ENCODE measurements at places on chromosomes 2 and 18. TPM values are rescaled to one million over a fixed set of nuclear protein-coding genes. Genes with fewer than 3 reads are reported as not detected.

Gene FASTKD1
- total RNA-seq: 22.2 TPM

Gene ANKRD62
- not detected for total RNA-seq

Gene ZNF385B
- not detected for total RNA-seq

Gene TFCP2L1
- 0.95 TPM for total RNA-seq

Gene PDE11A
- 0.61 TPM for total RNA-seq

Gene GALNT14
- total RNA-seq: 47.5 TPM

Gene STEAP3
- 44.9 TPM for total RNA-seq

Gene KCNJ3
- not detected for total RNA-seq

Gene LYG2
- total RNA-seq: 0.17 TPM

Gene MATN3
- 13.7 TPM for total RNA-seq

Gene CCT4
- 322 TPM for total RNA-seq

Gene SNED1
- 0.84 TPM for total RNA-seq

Gene REG3A
- not detected for total RNA-seq

Gene CD28
- not detected for total RNA-seq

Gene PLA2R1
- 2.4 TPM for total RNA-seq

Gene PMAIP1
- 13.2 TPM for total RNA-seq

Gene STON1
- total RNA-seq: 0.50 TPM

Gene AGXT
- not detected for total RNA-seq

Gene GTF2A1L
- total RNA-seq: not detected

Gene CENPA
- total RNA-seq: 47.2 TPM

Gene NPC1
- total RNA-seq: 95.1 TPM

Gene DCC
- total RNA-seq: not detected

Gene UGT1A10
- not detected for total RNA-seq

Gene PLCD4
- total RNA-seq: 0.71 TPM

Gene NCKAP5
- total RNA-seq: 0.96 TPM

Gene ACTG2
- 0.17 TPM for total RNA-seq

Gene POMC
- total RNA-seq: not detected

Gene UGT1A4
- total RNA-seq: 0.05 TPM

Gene C2orf66
- total RNA-seq: 0.19 TPM

Gene ITPRIPL1
- not detected for total RNA-seq

Gene MTX2
- total RNA-seq: 43.8 TPM

Gene CASP8
- total RNA-seq: 40.4 TPM

Gene ASB1
- 45.6 TPM for total RNA-seq
